ENCODE measurements at places on chromosomes 4 and X.

DNA sequence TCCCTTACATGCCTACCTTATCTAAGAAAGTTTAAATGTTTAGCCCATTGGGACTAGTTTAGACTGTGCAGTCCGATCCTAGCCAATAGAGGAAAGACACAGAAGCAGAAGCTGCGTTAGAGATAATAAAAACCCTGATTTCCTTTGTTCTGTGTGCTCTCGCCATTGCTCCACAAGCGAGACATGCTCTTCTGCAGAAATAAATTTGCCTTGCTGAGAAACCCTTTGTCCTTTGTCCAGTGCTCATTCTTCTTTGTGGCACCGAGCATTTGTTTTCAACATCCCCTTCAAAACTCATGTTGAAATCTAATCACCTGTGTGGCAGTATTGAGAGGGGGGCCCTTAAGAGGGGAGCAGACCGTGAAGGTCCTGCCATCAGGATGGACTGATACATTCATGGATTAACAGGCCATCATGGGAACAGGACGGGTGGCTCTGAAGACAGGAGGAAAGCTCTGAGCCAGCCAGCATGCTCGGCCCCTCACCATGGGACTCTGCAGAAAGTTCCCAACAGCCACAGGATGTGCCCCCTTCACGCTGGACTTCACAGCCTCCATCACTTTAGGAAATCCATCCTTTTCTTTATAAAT is 94.5 kb downstream of the ABLIM2 start:
- DNase-seq: no peak

DNA sequence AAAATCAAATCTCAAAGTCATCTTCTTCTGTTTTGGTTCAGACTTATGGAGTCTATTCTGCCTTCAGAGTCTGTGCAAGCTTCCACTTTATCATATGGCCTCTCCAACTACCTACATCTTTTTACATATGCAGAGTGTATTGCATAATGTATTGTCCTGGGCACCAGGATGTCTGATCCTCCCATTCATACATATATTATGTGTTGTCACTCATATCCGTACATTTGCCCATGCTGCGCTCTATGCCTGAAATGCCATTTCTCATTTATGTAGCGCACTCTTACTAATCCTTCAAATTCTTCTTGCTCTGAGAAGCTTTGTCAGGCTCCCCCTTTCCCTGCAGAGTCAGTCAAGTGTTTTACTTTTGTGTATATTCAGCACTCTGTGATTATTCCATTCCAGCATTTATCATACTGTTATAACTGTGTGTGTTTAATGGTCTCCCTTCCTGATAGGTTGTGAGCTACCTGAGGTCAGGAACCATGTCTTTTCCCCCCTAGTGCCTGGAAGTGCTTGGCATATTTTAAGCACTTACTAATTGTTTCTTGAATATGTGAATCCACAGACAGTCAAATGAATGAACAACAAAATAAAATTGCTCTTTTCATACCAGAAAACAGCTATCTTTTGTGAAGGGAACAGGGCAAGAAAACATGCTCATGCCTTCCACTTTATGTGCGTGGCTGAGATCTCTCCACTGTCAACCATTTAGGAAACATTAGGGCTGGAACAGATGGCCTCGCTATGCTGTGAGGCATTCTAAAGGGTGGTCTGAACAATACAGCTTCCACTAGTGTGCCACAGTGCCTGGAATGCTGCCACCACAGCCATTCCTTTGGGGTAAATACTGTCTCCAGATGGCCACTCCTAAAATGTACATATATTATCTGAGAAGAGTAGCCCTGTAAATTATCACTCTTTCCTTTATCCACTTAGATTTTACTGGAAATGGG is 81.8 kb downstream of the GLUD2 start:
- DNase-seq: no peak

GRCh38 chrX:74505437-74505836 is 84.1 kb downstream of the SLC16A2 start:
- no peak for DNase-seq

- no peak for DNase-seq
Measured at GRCh38 chr4:136369073-136369472, 1163.2 kb downstream of the PCDH18 start.

GRCh38 chrX:139930916-139931645 is 1.8 kb downstream of the ATP11C start:
- DNase-seq: peak; percentile 4

DNA sequence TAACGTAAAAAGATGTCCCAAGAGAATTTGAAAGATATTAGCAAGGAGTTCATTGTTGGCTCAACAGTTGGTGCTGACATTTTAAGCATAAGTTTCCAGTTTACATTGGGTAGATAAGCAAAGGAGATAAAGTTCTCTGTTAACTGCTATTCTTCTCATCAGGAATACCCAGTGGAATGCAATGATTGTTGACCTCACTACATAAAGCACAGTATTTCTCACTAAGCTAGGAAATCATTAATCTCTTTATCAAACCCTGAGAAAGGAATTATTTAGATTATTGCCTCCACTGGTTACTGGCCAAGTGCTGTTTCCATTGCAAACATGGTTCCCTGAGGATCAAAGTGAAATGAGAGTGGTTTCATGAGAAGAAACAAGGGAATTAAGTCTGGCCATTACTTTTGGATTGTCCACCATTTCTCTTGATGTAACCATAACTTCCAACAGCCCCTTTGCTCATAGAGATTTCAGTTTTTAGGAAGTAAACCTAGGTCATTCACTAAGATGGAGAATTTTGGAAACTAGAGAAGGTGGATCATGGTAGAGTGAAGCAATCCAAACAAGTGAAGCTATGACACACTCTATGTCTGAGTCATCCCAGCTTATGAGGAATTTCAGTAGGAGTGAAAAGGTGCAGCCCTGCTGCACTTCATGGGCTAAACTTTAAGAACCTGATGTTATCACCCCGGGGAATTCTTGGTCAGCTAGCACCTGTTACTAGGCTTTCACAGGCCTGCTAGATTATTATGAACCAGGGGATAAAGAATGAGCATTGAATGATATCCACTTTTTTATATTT is 163.4 kb downstream of the AREG start:
- no peak for DNase-seq

DNA sequence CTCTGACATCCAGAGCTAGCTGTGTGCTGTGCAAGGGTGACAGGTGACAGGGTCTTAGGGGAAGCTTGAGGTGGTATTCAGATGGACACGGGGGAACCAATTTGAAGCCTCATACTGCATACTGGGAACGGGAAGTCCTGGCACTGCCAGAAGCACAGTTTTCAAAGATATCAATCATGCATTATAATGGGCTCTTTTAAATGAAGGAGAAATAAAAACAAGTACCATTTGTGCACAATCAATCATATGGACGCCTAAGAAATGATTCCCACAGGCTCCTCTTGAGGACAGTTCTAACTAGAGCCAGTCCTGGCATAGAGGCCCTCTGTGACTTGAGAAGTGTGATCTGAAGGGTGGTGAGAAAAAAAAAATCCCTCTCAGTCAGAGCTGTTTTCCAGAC is 50.9 kb downstream of the TSC22D3 start:
- no peak for DNase-seq

DNA sequence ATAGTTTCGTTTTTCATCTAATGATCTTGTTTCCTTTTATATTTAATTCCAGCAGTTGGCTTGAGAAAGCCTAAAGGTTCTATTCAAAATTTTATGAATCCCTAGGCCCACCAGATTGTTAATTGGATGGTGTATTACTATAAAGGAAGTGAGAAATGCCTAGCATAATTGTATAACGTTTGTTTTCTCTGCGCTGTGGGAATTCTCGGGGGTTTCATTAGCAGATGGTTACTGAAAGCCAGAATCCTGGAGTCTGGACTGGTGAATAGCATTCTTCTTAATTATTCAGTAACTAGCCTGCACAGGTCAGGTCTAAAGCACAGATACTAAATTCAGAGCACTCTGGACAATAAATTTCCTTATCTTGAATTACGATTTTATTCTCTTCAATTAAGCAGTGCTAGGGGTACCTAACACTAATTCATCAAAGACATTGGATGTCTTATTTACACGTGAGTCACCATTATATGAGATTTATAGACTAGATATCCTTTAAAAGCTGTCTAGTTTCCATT is 459.4 kb downstream of the DTHD1 start:
- no peak for DNase-seq

DNA sequence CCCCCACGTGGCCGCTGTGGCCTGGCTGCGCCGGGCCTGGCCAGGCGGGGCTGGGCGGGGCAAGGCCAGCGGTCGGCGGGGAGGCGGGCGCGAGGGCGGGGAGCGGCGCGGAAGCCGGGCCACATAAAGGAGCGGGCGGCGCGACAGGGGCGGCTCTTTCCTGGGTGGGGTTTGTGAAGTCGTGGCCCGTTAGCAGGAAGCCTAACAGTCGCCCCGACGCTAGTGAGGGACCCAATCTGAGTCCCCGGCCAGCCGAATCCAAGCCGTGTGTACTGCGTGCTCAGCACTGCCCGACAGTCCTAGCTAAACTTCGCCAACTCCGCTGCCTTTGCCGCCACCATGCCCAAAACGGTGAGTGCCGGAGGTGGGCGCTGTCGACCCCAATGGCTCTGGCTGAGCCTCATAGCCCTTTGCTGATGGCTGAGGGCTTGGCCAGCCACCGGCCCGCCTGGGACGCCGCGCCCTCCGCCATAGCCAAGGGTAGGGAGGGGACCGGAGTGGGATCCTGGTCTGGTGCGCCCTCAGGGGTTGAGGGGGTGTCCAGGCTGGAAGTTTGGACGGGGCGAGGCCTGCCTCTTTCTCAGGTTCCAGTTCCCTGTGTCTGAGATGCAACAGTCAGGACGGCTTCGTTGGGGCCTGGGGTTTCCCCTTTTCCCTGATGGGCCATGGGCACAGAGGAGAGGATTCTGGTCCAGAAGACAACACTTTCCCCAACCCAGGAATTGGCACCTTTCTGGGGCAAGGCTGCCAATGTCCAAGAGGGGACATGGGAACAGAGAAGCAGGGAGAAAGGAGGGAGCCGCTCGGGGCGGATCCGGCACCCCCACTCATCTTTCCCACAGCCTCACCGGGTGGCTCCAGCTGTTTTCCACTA is at the start of gene MSN:
Gene MSN, plus strand, starts transcription at position 152 of the 874 bp plus-strand sequence. Its CDS starts 188 bp downstream, at position 340.
- peak; percentile 80 for DNase-seq

GRCh38 chr4:26048378-26048882 is 134.4 kb downstream of the SMIM20 start:
- DNase-seq: no peak

DNA sequence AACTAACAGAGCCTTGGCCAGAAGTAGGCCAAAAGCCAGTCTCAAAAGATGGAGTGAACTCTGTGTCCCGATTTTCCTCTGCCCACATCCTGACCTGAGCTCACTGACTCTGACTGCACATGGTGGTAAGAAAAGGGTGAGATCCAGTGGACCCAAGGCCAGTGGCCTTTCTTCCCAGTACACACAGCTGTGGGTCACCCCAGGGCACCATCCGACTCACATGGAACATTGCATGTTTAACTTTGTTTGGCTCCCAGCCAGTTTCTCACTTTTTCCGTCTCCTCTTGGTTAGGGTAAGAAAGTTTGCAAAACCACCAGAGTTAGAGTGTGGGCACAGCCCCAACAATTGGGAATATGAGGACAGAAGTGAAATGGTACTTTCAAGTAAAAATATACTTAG is 69.8 kb downstream of the GAB1 start:
- DNase-seq: no peak

- DNase-seq: no peak
Measured at GRCh38 chr4:159195361-159195769, 92.5 kb downstream of the RAPGEF2 start.

- no peak for DNase-seq
Measured at GRCh38 chr4:180455226-180455625, 1788.0 kb upstream of the TENM3 start.

DNA sequence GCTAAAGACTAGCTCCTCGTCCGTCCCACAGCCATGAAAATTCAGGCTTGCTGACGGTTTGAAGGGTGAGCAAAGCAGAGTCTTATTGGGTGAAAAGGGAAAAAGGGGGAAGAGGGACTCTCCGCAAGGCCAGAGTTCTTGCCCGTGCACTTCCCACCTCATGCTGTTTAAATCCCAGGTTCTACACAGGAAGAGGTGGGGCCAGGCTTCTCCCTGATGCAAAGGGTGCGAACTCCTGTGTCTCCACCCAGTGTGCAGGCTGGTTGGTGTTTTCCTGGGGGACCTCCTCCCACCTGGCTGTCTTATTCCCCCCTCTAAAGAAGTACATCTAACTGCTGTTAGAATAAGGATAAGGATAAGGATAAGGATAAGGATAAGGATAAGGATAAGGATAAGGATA is 18.0 kb upstream of the LANCL3 start:
- DNase-seq: no peak

GRCh38 chr4:79175716-79176115 is 150.1 kb downstream of the NAA11 start:
- DNase-seq: no peak

DNA sequence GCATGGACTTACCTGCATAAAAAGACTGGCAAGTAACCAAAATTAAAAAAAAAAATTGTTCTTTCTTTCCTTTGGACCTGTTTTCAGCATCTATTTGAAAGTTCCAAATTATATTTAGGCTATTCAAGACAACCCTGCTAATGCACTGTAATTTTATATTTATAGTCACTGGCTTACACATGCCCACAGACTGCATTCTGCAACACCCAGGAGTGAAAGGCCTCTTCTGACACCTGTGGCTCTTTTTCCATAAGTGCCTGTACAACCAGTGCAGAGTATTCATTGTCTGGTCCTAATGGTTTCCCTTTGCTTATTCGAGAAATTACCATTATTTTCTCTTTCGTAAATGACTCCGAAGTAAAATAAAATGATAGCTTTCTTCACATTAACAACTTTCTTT is 143.3 kb downstream of the RNF150 start:
- no peak for DNase-seq

GRCh38 chr4:87425711-87426110 is 3.3 kb downstream of the NUDT9 start:
- DNase-seq: no peak

DNA sequence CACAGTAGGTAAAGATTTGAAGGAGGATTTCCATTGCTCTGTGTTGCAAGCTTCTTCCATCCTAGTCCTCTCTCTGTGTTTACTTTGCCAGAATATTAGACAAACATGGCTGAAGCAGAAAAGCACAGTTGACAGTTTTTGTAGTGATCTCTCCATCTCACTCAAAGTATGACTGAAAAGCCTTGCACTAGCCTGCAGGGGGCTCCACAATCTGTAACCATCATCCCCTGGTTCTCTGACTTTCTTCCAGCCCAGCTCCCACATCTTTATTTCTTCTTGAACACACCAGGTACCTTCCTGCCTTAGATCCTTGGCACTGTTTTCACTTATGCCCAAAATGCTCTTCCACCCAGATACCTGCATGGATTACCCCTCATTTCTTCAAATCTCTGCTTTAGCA is 34.1 kb upstream of the HHIP start:
- DNase-seq: no peak

- no peak for DNase-seq
Measured at GRCh38 chr4:146098397-146098796, 77.1 kb upstream of the LSM6 start.

- peak; percentile 1 for DNase-seq
Measured at GRCh38 chrX:133335027-133335426, 80.3 kb downstream of the GPC4 start.

GRCh38 chr4:107094332-107094731 is 58.2 kb upstream of the DKK2 start:
- DNase-seq: peak; percentile 5

- no peak for DNase-seq
Measured at GRCh38 chr4:169151671-169152070, 119.1 kb downstream of the SH3RF1 start.

GRCh38 chr4:15651676-15652075 is 3.5 kb downstream of the FBXL5 start:
- DNase-seq: peak; percentile 29

GRCh38 chrX:40085102-40085551 is 12.6 kb downstream of the BCOR start:
- no peak for DNase-seq

- no peak for DNase-seq
Measured at GRCh38 chrX:152917656-152918579, 20.1 kb downstream of the ZNF185 start.

Data from CD4-positive, alpha-beta T cell treated with Interleukin-21 for 1 hour (primary cell).